ENCODE measurements at places on chromosomes 2 and 18.

- DNase-seq = no peak
Measured at GRCh38 chr2:202529389-202529788, 105.4 kb upstream of the FAM117B start.

GRCh38 chr2:191942090-191942738 is 95.3 kb upstream of the CAVIN2 start:
- DNase-seq = no peak

DNA sequence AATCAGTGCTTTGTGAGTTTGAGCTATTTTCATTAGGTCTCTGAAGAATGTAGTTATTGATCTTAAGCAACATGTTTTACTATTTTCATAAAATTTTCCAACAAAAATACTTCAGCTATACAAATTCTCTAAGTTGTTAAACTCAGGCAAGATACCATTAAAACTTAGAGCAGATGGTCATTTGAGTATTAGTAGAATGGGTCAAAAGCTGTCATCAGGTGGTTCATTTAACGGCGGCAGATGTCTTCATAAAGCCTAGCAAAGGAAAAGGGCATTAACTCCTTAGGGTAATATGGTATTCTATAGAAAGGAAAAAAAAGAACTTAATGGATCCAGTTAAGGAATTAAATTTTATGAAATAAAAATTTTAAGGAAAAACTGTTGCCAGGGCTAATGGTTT is 19.2 kb downstream of the MIB1 start:
- no peak for DNase-seq

GRCh38 chr18:24080861-24081260 is 58.0 kb upstream of the CABYR start:
- no peak for DNase-seq

GRCh38 chr18:5036523-5036922 is 160.5 kb downstream of the AKAIN1 start:
- no peak for DNase-seq

DNA sequence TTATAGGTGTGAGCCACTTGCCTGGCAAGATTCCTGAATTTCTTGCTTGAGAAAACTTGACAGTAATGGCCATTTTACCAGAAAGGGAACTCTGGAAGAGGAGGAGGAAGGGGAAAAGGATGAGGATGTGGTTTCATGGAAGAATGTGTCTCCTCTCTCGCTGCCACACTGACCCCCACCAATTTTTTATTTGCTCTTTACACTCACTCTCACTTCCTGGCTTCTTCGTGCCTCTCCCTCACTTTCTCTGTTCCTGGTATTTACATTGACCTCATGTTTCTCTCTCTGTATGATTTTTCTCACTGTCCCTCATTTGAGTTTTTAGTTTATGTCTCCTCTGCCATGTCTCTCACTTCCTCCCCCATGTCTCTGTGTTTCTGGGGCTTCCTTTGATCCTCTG is 134.5 kb upstream of the CAB39 start:
- DNase-seq = no peak

- no peak for DNase-seq
Measured at GRCh38 chr2:241904791-241905710, 35.5 kb downstream of the RTP5 start.

DNA sequence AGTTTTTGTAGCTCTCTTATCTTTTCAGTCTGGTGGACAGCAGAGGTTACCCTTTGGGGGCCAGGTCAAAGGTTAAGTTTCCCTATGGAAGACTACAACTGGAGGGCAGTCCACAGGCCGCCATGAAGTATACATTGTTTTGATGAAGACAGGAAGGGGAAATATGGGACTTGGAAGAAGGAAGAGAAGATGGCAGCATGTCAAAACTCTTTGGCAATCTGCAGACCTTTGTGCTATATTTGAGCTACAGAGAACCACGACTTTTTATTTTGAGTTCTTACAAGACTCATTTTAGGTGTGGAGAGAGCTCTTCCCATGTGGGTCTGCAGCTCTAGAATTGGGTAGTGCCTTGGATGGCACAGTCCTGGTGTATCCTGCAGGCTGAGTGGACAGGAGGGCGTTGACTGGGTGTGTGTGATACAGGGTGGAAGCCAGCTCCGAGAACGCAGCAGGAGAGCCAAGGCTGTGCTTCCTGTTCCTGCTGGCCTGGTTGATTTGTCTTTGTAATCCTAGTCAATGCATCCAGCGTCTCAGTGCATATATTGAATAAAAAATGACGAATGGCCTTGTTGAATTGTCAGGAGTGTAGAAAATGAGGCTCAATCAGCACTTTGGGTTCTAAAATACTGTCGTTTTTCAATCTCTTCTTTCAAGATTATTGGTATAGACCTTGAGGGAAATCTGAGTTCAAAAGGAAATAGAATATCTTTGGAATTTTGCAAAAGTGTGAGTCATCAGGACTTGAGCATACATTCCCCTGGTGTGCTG is 11.5 kb downstream of the ITGA6 start:
- DNase-seq = peak; percentile 56

- no peak for DNase-seq
Measured at GRCh38 chr18:3924455-3924854, 474.5 kb downstream of the TGIF1 start.

DNA sequence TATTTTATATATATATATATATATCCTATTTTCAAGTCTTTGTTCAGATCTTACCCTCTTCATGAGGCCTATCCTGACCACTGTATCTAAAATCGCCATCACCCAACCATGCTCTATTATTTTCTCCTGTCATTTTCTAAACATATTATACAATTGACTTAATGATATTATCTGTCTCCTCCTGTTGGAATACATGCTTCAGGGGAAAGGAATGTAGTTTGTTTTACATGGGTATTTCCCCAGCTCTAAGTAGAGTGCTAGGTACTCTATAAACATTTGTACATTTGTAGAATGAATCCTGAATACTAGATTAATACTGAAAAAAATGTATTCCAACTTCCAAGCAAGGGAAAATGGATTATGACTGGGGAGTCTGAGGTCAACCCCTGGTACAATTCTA is 26.2 kb downstream of the TTC21B start:
- DNase-seq = no peak

DNA sequence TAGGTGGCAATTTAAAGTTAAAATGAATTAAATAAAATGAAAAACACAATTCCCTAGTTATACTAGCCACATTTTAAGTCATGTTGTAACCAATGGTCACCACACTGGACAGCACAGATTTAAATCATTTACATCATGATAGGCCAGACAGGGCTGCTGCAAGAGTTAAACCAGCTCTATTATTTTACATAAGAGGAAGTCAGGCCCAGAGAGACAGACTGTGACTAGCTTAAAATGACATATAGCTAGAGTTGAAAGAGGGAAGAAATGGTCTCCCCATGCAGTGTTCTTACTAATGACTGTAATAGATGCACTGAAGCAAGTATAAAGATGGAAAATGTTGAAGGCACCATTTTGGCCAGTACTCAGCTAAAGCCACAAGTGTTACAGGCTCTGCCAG is 69.6 kb downstream of the SLC66A3 start:
- DNase-seq = no peak

DNA sequence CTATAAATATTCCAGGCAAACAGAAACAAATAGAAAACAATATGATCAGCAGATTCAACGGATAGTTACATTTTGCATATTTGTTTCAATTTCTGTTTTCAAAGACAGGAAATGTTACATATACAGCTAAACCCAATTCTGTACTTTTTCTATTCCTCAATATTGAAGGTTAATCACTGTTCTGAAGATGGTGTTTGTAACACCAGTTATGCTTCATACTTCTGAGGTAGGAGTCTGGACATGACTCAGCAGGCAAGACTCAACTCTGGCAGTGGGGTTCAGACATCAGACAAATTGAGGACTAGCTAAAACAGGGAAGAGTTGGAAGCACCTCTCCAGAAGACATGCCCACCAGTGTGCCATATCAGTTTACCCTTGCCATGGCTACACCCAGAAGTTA is 16.6 kb downstream of the SERPINB13 start:
- peak; percentile 24 for DNase-seq

GRCh38 chr2:235283246-235283645 is 210.6 kb upstream of the AGAP1 start:
- DNase-seq = no peak

GRCh38 chr2:134379293-134379692 is 125.4 kb downstream of the MGAT5 start:
- no peak for DNase-seq

DNA sequence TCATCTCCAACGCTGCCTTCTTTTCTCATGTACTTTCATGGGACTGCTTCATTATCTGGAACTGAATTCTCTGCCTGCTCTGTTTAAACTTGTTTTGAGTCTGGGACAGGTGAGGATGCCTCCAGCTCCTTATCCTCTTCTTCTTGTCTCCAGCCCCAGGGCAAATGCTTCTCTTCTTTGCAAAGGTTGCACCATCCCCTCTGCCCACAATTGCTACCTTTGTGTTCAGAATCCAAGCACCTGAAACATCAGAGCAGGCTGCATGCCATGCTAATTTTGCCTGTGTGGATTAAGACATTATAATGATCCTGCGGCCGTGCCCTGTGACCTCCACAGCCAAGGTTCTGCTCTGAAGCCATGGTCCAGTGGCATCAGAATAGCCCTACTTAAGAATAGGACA is 309.5 kb downstream of the EPHA4 start:
- DNase-seq = no peak

- no peak for DNase-seq
Measured at GRCh38 chr2:122652670-122653069, 897.2 kb downstream of the TSN start.

DNA sequence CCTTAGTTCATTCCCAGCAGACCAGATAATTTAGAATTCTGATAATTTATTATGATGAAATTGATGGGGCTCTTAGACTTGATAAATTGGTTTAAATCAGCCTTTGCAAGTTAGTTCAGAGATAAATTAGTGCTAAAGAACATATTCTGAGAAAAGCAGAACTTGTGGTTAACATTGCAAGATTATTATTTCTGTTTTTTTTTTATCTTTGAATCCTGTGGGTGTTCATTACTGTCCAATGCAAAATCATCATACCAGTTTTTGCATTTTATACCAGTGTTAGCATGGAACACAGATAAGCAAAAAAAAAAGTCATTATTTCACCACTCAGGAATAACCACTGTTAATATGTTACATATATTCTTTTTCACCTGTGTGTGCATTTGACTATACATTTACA is 9.1 kb downstream of the SEPTIN2 start:
- no peak for DNase-seq

DNA sequence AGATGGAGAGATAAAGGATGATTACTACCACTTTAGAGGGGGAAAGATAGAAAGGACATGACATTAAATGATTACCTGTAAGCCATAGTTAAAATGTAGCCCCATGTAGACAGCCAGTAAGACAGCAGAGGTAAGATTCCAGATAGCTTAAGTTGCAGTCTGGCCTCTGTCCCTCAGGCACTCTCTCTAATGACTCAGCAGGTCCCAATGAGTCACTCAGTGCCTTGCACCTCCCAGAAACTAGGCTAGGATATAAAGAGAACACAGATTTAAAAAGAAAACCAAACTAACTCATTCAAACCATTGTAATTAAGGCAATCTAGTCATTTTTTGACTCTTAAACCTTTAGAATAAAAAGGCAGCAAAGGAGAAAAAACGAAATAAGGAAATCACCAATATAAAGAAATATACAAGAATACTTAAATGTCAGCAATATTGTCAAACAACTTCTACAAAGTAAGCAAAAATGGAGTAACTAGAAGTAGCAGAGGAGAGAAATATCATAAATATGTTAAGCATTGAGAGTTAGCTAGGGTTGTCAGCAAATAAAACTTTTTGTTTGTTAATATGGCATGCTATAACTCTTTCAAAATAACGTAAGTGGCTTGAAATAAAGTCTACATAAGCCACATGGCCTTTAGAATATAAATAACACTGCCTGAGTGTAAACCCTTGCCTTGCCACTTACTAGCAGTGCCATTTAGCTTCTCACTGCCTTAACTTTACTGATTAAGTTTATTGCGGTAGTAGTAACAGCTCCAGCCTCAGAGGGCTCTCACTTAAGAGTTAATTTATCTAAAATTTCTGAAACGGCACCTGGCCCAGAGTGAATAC is 48.5 kb downstream of the SOCS6 start:
- peak; percentile 88 for DNase-seq
